ENCODE measurements at places on chromosomes 2 and 18.

DNA sequence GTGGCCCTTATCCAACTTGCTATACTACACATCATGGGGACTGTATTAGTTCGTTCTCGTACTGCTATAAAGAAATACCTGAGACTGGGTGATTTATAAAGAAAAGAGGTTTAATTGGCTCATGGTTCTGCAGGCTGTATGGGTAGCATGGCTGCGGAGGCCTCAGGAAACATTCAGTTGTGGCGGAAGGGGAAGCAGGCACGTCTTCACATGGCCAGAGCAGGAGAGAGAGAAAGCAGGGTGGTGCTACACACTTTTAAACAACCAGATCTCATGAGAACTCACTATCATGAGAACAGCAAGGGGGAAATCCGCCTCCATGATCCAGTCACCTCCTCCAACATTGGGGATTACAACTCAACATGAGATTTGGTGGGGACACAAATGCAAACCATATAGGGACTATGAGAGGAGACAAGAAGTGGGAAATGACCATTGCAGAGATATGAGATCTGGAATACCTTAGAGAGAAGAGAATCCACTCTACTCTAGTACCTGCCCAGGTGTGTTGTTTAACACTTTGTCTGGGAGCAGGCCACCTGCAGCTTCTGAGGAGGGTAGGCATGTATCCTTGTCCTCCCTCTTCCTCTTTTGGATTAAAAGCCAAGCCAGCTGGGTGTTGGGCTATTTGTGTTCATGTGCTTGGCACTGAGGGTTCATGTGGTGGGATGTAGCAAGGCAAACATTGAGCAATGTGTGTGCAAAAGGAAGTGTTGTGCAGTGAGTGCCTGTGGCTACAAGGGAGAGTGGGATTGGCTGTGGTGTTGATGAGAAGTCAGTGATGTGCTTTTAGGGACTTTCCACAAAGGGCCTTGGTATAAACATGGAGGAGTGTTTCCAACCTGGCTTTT is 22.8 kb downstream of the TTLL4 start:
- DNase-seq, result peak; percentile 16

DNA sequence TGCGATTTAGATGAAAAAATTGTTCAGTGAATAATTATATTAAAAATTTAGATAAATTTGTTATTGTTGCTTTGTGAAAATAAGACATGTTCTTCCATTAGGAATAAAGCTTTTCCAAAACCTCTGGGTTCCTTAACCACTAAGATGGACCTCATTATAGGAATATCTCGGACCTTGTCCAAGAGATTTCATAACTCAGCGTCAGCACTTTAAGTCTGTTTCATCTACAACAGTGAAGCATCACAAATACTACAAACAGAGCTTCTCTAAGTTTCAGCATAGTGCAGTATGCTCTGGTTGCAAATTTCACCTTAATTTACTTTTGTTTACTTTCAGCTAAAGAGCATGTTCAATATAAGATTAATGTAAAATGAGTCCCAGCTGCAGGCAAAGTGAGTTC is 150.3 kb downstream of the UBE2E3 start:
- DNase-seq, result no peak

DNA sequence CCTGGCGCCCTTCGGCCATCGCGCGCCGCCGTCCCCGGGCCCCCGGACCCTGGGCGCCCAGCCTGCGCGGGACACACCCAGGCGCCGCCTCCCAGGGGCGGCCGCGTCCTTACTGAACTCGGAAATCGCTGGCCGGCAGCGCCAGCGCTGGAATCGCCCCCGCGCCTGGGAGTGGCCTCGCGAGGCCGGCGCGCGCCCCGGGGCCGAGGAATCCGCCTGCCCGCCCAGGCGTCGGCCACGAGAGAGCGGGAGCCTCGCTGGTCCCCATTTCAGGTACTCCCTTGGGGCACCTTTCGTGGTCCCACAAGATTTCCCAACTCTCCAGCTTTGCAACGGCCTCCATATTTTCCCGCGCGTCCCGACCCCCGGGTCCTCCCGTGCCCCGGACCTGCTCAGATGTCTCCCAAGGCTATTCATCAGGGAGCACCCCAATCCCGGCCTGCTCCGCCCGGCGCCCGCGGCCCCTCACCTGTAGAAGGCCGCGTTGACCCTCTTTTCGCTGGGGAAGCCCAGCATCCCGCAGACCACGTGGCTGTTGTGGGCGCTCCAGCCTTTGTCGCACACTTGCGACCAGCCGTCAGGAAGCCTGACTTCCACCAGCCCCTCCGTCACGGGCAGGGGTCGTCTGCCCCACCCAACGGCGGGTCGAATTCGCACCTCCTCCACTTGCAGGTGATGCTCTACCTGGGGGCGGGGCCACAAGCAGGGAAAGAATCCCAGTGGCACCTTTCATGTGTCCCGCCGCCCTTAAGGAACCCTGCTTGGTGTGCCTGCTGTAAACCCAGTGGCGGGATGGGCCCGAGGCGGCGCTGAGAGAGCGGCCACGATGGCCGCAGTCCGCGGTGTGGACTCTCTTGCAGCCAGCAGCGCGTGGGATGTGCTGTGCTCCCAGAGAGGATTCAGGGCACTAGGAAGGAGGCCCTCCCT is 4.6 kb downstream of the LOXL3 start:
- peak; percentile 87 for DNase-seq

GRCh38 chr2:181602017-181602416 is 54.9 kb downstream of the CERKL start:
- DNase-seq, result no peak

DNA sequence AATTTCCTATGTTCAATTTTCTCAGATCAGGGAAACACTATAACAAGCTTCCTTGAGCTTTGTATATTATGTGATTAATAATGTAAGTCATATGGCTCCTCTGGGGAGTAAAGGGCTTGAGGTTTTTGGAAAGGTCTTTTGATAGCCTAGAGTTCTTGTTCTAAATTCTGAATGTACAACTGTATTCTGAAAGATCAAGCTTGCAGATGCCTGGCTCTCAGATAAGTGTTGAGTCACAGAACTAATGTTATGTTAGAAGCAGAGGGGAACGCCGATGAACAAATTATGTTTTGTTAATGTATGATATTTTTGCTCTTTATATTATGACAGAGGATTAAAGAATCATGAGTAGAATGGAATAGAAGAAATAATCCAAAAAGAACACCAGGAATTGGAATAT is 170.1 kb downstream of the RPRM start:
- DNase-seq, result peak; percentile 16

DNA sequence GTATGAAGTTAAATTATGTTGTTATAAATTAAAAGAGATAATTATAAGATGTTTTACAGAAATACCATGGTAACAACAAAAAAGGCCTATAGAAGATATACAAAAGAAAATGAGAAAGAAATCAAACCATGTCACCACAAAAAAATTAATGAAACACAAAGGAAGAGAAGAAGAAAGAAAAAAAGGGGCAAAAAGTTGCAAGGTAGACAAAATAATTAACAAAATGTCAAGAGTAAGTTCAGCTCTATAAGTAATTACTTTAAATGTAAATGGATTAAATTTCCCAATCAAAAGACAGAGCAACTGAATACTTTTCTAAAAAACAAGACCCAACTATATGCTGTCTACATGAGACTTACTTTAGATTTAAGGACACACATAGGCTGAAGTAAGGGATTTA is 378.4 kb upstream of the FSHR start:
- DNase-seq, result no peak

All from muscle of leg (tissue), 16 donors.